ENCODE measurements at places on chromosomes 11 and 22.

- DNase-seq = no peak
These were observed 81.6 kb downstream of the MED15 start for GRCh38 chr22:20588843-20589581.

DNA sequence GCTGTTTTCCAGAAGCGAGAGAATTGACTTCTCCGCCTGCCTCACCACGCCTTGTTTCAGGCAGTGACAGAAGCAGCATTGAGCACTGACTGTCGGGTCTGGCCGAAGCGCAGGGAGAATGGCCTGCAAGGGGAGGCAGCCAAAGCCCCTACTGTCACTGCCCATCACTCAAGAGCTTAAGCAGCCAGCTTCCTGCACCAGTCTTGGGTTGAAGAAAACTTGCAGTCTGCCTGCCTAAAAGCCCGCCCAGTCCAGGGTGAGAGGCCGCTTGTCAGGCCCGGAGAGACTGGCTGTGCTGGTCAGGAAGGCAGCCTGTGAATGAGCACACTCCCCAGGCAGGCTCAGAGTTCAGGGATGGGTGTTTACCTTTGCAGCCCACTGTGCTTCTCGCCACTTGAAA lies 108.3 kb downstream of the PKNOX2 start:
- DNase-seq = no peak

GRCh38 chr11:17939542-17939941 lies 73.3 kb downstream of the SERGEF start:
- DNase-seq = no peak

DNA sequence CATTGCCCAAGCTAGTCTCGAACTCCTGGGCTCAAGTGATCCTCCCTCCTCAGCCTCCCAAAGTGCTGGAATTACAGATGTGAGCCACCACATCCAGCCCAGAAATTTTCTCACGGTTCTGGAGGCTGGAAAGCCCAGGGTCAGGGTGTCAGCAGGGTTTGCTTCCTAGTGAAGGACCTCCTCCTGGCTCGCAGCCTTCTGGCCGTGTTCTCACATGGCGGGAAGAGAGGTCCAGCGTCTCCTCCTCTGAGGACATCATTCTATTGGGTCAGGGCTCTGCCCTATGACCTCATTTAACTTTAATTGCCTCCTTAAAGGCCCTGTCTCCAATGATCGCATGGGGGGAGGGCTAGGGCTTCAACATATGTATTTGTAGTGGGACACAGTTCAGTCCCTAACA lies 38.1 kb downstream of the SDHAF2 start:
- no peak for DNase-seq

DNA sequence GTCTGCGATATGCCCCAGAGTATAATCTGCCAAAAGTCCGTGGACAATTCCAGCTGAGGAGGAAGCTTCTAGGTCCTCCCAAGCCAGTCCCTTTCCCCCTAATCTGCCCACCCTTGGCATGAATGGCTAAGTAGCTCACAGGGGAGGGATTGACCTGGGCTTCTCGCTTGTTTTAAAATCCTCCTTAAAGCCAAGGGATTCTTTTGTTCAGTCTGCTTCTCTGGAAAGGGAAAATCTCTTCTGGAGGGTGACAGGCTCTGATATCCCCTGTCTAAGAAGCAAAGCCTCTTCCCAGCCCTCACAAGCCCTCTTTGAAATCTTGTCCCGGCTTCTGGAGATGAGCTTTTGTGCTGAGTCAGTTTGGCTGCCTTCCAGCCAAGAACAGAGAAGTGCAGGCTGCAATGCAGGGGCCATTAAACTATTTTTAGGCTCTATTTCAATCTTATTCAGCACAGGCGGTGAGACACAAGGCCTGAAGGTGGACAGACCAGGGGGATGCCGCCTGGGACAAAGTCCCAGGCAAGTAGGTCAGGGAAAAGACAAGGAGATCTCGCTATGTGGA lies 23.9 kb downstream of the NEFH start:
- no peak for DNase-seq

DNA sequence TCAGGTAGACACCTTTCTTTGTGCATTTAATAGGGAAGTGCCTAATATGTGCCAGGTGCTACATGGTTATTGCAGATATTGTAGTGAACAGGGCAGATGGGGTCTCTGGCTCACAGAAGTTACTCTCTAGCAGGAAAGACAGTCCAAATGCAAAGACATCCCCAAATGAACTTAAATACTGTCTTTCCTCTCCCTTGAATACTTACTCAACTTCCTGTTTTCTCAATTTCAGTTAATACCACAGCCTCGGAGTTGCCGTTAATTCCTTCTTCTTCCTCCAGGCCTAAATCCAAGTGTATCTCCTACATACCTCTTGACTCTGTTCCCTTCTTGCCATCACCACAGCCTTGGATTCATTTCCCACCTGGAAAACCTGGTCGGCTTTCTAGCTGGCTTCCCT lies 134.3 kb upstream of the SESN3 start:
- DNase-seq = no peak
